ENCODE measurements at places on chromosomes 2 and 18. TPM values are rescaled to one million over a fixed set of nuclear protein-coding genes. Genes with fewer than 3 reads are reported as not detected.
A peak's percentile ranks its signal among the peaks of the same experiment; 100 is the strongest.

Gene EGR4
- not detected for total RNA-seq

Gene ATOH8
- 2.7 TPM for total RNA-seq

Gene VWA3B
- not detected for total RNA-seq

DNA sequence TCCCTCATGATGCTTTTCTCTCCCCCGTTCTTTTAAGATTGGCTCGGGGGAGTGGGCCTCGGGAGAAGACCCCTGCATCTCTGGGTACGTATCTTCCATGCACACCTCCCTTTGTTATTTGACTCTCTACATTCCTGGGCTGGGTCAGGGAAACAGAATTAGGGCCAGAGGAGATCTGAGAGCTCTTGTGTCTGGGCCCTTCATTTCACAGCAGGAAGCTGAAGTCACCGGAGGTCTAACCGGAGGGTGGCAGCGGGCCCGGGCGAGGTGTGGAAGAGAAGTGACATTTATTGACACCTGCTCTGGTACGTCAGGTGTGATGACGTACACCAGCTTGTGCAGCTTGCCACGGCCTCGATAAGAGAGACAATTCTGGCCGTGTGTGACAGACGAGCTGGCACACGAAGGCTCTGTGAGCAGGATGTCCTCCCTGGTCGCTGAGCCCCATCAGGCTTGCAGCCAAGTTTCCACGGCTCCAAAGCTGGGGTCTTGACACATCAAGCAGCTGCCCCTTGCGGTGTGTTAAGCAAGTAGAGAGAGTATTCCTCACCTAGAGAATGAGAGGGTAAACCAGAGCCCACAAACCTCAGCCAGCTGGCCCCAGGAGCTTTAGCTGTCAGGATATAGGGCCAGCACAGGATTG is 30.4 kb downstream of the TOGARAM2 start:
- peaks cover 2% of the 10 kb centered on the region for H3K27me3 ChIP-seq
- DNase-seq, result no peak
- no peaks in the 10 kb centered on the region for H3K36me3 ChIP-seq
- no peak overlapping the region for H3K4me3 ChIP-seq
- peak overlapping the region; percentile 59 for H3K27ac ChIP-seq

- H3K4me1 ChIP-seq, result no peaks in the 10 kb centered on the region
- no peaks in the 10 kb centered on the region for H3K27me3 ChIP-seq
- no peak overlapping the region for H3K27ac ChIP-seq
- no peaks in the 10 kb centered on the region for H3K36me3 ChIP-seq
Observed at GRCh38 chr2:208937521-208937920, 486.3 kb upstream of the MAP2 start.

DNA sequence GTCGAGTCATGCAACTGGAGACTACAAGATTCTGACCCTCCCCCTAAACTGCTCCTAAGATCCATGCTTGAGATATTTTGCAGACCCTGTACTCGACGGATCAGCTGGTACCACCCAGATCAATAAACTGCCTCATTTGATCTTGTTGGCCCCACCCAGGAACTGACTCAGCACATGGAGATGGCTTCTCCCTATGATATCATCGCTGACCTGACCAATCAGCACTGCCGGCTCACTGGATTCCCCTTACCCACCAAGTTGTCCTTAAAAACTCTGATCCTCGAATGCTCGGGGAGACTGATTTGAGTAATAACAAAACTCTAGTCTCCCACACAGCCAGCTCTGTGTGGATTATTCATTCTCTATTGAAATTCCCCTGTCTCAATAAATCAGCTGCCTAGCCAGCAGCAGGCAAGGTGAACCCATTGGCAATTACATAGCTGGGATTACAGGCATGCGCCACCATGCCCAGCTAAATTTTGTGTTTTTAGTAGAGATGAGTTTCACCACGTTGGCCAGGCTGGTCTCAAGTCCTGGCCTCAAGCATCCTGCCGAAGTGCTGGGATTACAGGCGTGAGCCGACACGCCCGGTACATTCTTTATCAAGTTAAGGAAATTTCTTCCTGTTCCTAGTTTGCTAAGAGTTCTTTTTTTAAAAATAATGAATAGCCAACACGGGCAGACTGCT is 43.6 kb downstream of the VPS54 start:
- DNase-seq, result no peak
- H3K4me1 ChIP-seq, result peaks cover 4% of the 10 kb centered on the region
- no peaks in the 10 kb centered on the region for H3K27me3 ChIP-seq
- no peak overlapping the region for H3K4me3 ChIP-seq

DNA sequence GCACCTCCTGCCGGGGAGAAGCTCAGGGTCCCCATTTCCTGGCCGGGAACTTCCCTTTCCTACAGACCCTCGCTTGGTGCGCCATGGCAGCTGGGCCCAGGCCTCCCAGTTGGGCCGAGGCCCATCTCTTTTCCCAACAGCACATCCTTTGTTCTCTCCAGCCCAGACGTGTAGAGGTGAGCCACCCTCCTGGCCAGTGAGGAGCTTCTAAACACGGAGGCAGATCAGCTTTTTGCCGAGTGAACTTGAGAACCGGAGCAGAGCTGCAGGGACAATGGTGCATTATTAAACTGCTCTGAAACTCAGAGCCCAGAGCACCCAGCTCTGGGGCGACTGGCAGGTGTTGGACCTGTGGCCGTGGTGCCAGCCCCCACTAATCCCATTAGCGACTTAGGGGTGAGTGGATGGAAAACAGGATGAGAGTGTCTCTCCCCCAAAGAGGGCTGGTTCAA is 25.4 kb downstream of the SH3BP4 start:
- H3K27ac ChIP-seq, result no peak overlapping the region
- no peak for DNase-seq
- peaks cover 67% of the 10 kb centered on the region for H3K4me1 ChIP-seq
- no peak overlapping the region for H3K4me3 ChIP-seq
- H3K27me3 ChIP-seq, result no peaks in the 10 kb centered on the region

DNA sequence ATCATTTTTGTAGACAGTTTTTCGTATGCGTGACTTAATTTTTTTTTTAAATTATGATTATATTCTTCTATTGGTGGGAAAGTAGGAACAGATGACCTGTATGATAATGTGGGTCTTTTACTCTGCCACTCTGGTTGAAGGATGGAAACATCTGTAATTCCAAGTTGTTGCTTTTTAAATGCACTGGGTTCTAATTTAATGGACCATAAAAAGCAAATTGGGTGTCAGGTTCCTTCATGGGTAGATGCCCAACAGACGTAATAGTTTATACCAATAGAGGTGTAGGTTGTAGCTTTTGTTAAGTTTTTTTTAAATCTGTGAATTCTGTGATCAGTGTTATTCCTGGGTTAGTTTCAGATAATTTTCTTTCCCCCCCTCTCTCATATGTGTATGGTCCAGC is 117.6 kb downstream of the MAP4K4 start:
- peaks cover 66% of the 10 kb centered on the region for H3K4me1 ChIP-seq
- no peak overlapping the region for H3K4me3 ChIP-seq
- no peak for DNase-seq
- no peaks in the 10 kb centered on the region for H3K27me3 ChIP-seq

- no peaks in the 10 kb centered on the region for H3K36me3 ChIP-seq
- peaks cover 7% of the 10 kb centered on the region for H3K4me1 ChIP-seq
- no peak overlapping the region for H3K27ac ChIP-seq
- no peak overlapping the region for H3K4me3 ChIP-seq
Observed at GRCh38 chr18:24913507-24914170, 438.3 kb downstream of the ZNF521 start.

DNA sequence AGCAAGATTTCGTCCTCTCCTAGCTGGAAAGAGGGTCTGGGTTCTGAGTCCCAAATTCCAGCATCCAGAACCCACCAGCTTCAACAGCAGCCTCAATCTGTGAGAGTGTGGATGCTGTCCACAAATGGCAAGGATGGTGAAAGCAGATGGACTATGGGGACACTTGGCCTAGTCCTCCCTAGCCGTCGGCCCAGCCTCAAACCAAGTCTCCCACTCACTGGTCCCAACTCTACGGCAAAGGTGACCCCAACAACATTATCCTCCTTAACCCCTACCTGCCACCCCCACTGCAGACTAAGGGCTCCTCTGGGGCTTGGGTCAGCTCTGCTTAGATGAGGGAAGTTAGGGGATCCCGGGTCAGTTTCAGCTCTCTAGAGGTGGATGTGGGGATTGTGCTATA is 57.3 kb downstream of the TNS1 start:
- no peak overlapping the region for H3K4me3 ChIP-seq
- no peaks in the 10 kb centered on the region for H3K27me3 ChIP-seq
- H3K36me3 ChIP-seq, result peaks cover 5% of the 10 kb centered on the region
- no peak overlapping the region for H3K27ac ChIP-seq
